ENCODE measurements at places on chromosomes 13 and 19.

DNA sequence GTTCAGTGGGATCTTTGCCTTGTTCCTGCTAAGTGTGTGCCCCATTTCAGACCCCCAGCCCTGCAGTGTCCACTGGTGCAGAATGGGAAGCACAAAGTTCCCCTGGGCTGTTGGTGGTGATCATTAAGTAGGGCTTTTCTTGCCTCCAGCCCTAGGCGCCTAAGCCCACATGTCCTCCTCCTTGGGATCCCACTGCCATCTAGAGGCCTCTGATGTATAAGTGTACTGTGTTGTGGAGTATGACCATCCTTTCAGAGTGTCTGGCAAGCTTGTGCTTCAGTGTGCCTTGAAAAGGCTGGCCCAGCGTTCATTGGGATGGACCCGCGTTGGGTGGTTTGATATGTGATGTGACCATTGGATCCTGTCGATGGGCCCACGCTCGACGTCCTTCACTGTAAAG lies 71.2 kb downstream of the WASF3 start:
- DNase-seq: no peak

GRCh38 chr19:38132781-38133180 lies 91.2 kb downstream of the DPF1 start:
- DNase-seq: no peak

DNA sequence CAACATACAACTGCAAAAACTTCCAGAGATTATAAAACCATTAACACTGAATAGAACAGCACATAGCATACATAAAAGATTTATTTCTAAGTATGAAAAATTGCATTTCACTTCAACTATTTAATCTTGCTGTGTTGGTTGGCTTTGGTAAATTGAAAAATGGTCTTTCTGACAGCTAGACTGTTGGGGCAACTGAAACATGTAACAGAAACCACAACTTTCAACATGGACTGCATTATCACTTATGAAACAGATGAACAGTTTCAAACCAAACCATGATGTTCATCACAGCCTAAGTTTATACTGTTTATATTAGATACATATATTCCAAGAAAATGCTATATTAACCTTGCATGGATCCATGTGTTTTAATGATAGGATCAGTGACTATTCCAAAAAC lies 324.1 kb upstream of the PCDH9 start:
- DNase-seq: no peak

GRCh38 chr13:113292021-113292862 lies 4.8 kb upstream of the LAMP1 start:
- DNase-seq: no peak

DNA sequence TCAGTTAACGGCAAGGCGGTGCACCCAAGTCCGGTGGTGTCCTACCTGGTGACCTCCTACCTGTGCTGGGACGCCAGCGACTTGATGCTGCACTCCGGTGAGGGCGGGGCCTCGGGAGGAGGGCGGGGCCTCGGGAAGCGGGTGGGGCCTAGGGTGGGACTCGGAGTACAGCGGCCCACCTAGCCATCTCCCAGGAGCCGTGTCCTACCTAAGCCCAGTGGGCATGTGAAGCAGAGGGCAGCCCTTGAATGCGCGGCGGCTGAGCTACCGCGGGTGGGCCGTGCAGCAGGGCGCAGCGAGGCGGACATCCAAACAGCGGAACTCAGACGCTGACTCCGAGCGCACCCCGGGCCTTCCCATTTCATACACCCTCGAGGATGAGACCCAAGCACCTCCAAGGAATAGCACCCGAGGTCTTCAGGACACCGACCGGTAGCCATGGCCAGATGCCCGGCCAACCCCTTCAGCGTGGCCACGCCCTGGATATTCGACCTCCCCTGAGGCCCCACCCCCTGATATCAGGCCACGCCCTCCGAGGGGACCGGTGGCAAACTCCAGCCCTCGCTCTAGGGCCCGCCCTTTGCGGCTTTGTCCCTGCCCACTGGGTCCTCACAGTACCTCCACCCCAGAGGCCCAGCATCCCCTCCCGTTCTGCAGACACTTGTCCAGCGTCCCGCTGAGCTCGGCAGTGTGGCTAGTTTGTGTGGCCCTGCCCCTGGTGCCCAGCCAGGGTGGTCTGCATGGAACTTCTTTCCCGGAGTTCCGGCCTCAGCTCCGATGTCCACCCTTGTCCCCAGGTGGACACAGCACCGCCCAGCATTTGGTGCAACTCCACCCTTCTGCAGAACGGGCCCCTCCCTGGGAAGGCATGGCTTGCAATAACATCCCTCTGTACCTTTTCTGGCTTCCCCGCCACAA lies 5.4 kb downstream of the KLK1 start:
- DNase-seq: no peak

- no peak for DNase-seq
These were observed 1438.6 kb downstream of the UQCRFS1 start for GRCh38 chr19:27774337-27774736.

DNA sequence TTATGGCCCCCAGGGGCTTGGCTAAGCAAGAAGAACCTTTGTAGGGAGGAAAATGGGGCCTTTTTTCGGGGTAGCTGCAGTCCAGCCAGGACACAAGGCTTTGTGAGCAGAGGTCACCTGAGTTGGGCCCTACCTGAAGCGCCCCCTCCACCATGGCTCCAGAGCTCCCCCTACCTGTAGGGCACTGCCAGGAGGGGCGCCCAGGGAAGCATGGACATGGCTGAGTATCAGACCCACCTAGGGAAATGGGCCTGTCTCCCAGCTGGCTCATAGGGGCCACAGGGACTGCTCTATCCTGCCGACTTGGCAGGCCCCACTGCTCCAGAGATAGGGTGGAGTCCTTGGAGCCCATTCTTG lies 9.0 kb upstream of the CEBPA start:
- DNase-seq: no peak

DNA sequence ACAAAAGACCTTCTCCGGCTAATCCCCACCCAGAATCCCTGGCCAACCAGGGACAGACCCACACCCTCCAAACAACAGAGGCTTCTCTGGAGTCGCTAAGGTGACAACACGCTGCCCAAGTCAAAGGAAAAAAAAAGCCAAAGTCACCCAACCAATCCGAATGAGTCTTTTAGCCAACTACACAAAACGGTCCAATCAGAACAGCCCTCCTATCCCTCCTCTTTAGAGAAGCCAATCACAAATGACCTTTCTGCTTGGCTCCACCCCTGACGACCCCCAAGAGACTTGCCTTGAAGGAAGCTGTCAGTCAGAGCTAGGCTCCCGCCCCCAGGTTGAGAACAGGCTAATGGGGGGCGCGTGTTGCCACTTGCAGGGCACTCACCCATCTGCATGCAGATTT lies 6.6 kb upstream of the FBXW9 start:
- no peak for DNase-seq

- DNase-seq: no peak
These were observed 636.1 kb upstream of the GPC6 start for GRCh38 chr13:92590503-92590908.

- DNase-seq: no peak
These were observed 17.2 kb downstream of the CCDC97 start for GRCh38 chr19:41327076-41327575.

DNA sequence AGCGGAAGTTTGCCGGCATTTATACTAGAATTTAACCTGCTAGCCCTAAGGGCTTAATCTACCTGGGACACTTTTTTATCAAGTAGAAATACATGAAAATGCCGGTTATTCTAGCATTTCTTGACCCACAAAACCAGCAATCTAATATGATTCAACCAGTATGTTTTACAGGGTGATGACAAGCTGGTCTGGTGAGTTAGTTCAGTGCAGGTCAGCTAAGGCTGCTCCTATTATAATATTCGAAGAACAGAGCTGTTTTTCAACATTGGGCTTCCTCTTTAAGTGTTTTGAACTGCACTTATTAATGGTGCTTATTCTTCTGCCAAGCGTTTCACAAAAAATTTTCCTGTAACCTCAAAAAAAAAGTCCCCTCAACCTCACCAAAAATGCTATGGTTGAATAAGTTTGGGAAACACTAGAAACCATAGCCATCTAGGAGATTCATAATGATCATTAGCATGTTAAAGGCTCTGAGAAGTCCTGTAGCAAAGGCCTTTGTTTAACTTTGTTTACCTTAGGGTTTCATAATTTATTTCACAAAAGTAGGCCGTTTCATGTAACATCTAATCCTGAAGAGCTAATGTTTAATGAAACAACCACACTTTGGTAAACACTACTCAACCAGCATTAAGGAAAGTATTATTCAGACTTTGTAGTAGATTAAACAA lies 526.6 kb downstream of the KLF12 start:
- DNase-seq: no peak

DNA sequence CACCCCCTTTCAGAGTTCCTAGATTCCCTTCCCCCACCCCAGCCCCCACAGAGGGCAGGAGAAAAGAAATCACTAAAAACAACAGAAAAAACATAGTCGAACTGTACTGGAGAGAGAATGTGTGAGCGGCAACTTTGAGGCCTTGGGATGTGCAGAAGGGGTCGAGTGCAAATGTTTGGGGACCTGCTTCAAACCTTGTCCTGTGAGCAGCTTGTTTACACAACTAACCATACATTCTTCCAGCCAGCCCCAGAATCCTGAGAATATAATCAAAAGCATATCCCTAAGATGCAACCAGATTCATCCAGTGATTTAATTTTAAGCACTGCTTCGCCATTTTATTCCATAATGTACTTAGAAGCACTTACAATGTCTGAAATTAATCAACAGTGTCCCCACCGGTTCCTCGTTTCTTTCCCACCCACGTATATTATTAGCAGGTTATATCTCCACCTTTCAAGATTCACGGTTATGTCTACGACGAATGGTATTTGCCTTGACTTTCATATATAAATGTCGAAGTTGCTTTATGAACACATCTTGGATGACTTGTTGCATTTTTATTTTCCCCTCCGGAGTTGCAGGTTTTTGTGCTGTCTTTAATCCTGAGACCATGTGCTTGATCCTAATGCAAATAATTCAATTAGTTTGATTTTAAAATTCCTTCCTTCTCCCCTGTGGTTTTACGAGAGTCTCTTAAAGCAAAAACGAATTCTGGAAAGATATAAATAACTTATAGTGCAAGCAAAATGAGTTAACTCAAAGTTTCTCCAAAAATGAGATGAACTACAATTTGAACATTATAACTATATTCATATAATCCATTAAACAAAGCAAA lies 107.6 kb downstream of the ZIC5 start:
- DNase-seq: no peak

DNA sequence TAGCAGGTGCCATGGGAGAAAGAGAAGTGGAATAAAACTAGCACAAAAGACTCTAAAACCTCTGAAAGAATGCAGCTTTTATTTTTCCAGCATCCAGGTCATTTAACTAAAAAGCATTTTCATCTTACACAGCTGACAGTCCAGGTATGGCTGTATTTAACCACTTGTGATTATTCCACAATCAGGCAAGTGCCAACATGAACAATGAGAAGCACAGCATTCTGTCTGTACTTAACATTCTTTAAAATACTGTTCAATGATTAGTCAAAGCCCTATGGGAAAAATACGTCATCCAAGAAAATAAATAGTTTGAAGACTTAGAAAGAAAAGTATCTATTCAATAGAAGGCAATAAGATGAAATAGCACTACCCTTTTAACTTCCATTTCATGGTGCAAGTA lies 246.9 kb downstream of the LIG4 start:
- no peak for DNase-seq

DNA sequence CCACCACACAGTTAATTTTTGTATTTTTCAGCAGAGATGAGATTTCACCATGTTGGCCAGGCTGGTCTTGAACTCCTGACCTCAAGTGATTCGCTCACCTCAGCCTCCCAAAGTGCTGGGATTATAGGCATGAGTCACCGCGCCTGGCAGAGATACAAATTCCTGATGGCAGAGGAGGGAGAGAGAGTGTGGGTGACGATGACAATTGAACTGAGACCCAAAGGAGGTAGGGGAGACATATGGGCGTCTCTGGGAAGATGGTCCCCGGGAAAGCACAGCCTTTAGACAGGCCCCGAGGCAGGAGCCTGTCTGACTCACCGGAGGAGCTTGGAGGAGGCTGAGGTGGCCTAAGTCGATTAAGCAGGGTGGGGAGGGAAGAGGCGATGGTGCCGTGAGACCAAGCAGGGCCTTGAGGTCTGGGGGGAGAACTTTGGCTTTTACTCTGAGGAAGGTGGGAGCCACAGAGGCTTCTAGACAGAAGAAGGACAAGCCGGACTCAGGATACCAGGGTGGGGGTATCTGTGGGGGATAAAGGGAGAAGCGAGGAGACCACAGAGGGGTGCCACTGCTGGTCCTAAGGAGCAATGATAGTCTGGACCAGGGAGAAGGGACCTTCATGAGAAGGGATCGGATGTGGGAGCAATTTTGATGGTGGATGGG lies 38.2 kb downstream of the ARRDC2 start:
- no peak for DNase-seq

DNA sequence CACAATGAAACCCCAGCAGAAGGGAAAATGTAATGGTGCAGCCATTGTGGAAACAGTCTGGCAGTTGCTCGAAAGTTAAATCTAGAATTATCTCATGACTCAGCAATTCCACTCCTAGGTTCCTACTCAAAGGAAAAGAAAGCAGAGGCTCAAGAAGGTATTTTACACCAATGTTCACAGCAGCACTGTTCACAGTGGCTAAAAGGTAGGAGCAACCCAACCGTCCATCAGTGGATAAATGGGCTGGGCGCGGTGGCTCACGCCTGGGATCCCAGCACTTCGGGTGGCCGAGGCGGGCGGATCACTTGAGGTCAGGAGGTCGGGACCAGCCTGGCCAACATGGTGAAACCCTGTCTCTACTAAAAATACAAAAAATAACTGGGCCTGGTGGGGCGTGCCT lies 25.9 kb downstream of the ZFR2 start:
- no peak for DNase-seq
